ENCODE measurements at places on chromosomes 5 and 9.

- no peak overlapping the region for H3K27ac ChIP-seq
- no peaks in the 10 kb centered on the region for H3K4me1 ChIP-seq
- no peak for DNase-seq
- H3K27me3 ChIP-seq: no peaks in the 10 kb centered on the region
These were observed 224.3 kb downstream of the NR3C1 start for GRCh38 chr5:143179126-143179740.

- H3K4me1 ChIP-seq: no peaks in the 10 kb centered on the region
- no peak for DNase-seq
- H3K36me3 ChIP-seq: no peaks in the 10 kb centered on the region
- no peak overlapping the region for H3K27ac ChIP-seq
- no peak overlapping the region for H3K4me3 ChIP-seq
- no peaks in the 10 kb centered on the region for H3K27me3 ChIP-seq
These were observed 191.7 kb upstream of the NR3C1 start for GRCh38 chr5:143594902-143595818.

DNA sequence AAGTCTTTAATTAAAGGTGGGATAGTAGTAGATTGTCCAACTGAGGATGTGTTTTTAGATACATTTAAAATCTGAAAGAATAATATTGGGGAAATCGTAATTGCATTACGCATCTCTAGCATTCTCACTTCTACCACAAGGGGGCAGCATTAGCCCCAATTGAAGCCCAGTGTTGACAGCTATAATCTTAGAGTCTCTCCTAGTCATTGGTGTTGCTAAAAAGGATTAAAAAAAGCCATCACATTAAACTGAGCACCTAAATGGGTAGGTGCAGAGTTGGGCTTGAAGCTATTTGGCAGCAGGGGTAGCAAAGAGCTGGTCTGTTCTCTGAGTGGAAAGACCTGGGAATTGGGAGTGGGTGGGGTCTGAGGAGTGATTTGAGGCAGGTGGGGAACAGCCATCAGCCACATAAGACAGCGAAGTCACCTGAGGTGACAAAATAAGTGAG lies 177.2 kb downstream of the OSTF1 start:
- no peak overlapping the region for H3K27ac ChIP-seq
- peak; percentile 77 for DNase-seq
- H3K4me3 ChIP-seq: no peak overlapping the region

GRCh38 chr5:73380710-73381589 lies 67.6 kb downstream of the FOXD1 start:
- DNase-seq: no peak
- H3K36me3 ChIP-seq: no peaks in the 10 kb centered on the region
- peaks cover 9% of the 10 kb centered on the region for H3K4me1 ChIP-seq
- peak overlapping the region; percentile 55 for H3K4me3 ChIP-seq
- no peak overlapping the region for H3K27ac ChIP-seq

GRCh38 chr9:125258832-125259534 lies 2.6 kb upstream of the GAPVD1 start:
- H3K36me3 ChIP-seq: no peaks in the 10 kb centered on the region
- peaks cover 3% of the 10 kb centered on the region for H3K4me1 ChIP-seq
- no peak overlapping the region for H3K4me3 ChIP-seq
- no peak overlapping the region for H3K27ac ChIP-seq
- DNase-seq: no peak

GRCh38 chr5:127912411-127912810 lies 171.2 kb upstream of the SLC12A2 start:
- H3K27ac ChIP-seq: no peak overlapping the region
- H3K36me3 ChIP-seq: no peaks in the 10 kb centered on the region
- no peak overlapping the region for H3K4me3 ChIP-seq
- peaks cover 7% of the 10 kb centered on the region for H3K4me1 ChIP-seq
- H3K27me3 ChIP-seq: no peaks in the 10 kb centered on the region

DNA sequence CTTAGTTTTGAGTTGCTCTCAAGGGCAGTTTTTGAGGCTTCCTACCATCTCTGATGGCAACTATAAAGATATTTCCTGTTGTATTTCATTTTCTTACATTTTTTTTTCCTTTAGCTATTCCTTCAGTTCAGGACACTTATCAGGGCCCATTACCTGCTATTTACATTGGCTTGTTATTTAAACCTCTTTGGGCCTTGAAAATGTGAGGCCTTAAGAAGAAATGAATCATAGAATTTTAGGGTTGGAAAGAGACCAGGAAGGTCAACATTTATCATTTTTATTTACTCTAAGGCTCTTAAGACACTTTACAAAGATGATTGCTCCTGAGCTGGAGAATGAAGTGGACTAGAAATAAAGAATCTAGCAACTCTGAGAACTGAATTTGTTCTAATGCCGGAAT lies 335.2 kb downstream of the DTWD2 start:
- DNase-seq: no peak
- H3K4me3 ChIP-seq: no peak overlapping the region
- H3K36me3 ChIP-seq: no peaks in the 10 kb centered on the region
- H3K27me3 ChIP-seq: no peaks in the 10 kb centered on the region

GRCh38 chr5:1317921-1318565 lies 23.2 kb upstream of the TERT start:
- H3K27ac ChIP-seq: no peak overlapping the region
- H3K4me1 ChIP-seq: no peaks in the 10 kb centered on the region
- no peak overlapping the region for H3K4me3 ChIP-seq
- H3K36me3 ChIP-seq: no peaks in the 10 kb centered on the region
- DNase-seq: peak; percentile 9

GRCh38 chr9:124450241-124450924 lies at the start of gene ADGRD2:
Gene ADGRD2 (plus strand): TSS chr9:124450451. CDS start chr9:124451667, 1,216 bp downstream.
- no peaks in the 10 kb centered on the region for H3K27me3 ChIP-seq
- peak within 1 kb of the TSS; percentile 27 for H3K4me3 ChIP-seq
- no peaks in the 10 kb centered on the region for H3K36me3 ChIP-seq
- peak; percentile 63 for DNase-seq
- H3K4me1 ChIP-seq: peaks cover 16% of the 10 kb centered on the region

DNA sequence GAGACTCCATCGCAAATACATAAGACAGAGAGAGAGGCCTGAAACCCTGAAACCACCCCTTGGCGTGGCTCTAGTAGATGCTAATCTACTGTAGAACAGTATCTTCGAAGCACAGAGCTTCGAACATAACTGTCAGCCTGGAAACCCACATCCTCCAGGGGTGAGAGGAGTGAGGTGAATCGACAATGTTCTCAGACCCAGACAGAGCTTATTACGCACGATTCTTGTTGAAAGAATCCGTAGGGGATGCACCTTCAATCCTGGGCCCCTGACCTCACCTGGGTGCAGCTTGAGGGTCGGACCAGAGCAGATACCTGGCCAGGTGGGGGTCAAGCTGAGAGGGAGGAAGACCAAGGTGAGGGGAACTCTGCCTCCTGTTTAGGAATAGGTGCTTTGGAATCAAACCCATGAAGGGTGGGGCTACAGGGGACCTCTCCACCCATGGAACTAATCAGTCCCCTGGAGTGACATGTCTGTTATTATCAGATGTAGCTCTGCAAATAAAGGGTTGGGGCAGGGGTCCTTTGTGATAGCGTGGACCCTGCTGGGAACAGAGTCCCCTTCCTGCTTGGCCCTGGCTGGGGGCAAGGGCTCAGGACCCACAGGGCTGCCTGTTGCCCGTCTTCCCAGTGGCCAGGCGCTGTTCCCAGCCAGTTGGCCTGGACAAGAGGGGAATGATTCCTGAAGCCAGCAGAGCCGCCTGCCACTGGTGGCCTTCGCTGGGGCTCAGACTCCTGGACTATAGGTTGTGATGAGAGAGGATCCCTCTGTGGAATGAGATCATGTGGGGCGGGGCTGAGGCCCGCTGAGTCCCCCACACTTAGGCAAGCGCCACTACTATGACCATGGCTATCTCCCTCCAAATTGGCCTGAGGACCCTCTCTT lies 41.2 kb downstream of the DBH start:
- no peak overlapping the region for H3K27ac ChIP-seq
- H3K36me3 ChIP-seq: no peaks in the 10 kb centered on the region
- no peaks in the 10 kb centered on the region for H3K27me3 ChIP-seq
- H3K4me3 ChIP-seq: no peak overlapping the region

GRCh38 chr9:15782106-15782505 lies 229.3 kb downstream of the CCDC171 start:
- H3K36me3 ChIP-seq: no peaks in the 10 kb centered on the region
- H3K4me3 ChIP-seq: no peak overlapping the region
- no peak overlapping the region for H3K27ac ChIP-seq
- no peak for DNase-seq
- H3K4me1 ChIP-seq: no peaks in the 10 kb centered on the region

GRCh38 chr9:6805532-6805931 lies 47.8 kb downstream of the KDM4C start:
- no peak overlapping the region for H3K27ac ChIP-seq
- DNase-seq: no peak
- H3K27me3 ChIP-seq: no peaks in the 10 kb centered on the region
- no peak overlapping the region for H3K4me3 ChIP-seq
- H3K4me1 ChIP-seq: no peaks in the 10 kb centered on the region

DNA sequence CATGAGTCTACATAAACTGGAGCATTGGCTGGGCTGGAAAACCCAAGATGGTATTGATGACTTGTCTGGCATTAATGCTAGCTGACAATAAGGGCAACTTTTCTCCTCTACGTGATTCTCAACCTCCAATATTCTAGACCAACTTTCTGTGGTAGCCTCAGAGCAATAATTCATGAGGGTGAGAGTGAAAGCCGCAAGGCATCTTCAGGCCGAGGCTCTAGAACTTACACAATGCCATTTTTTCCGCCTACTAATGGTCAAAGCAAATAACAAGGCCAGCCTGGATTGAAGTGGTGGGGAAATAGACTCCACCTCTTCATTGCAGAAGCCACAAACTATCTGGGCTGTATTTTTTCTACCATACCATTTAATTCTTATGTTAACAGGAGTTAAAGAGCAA lies 267.4 kb downstream of the GABRG2 start:
- H3K27me3 ChIP-seq: no peaks in the 10 kb centered on the region
- DNase-seq: no peak
- no peaks in the 10 kb centered on the region for H3K4me1 ChIP-seq
- H3K36me3 ChIP-seq: no peaks in the 10 kb centered on the region
- H3K4me3 ChIP-seq: no peak overlapping the region

DNA sequence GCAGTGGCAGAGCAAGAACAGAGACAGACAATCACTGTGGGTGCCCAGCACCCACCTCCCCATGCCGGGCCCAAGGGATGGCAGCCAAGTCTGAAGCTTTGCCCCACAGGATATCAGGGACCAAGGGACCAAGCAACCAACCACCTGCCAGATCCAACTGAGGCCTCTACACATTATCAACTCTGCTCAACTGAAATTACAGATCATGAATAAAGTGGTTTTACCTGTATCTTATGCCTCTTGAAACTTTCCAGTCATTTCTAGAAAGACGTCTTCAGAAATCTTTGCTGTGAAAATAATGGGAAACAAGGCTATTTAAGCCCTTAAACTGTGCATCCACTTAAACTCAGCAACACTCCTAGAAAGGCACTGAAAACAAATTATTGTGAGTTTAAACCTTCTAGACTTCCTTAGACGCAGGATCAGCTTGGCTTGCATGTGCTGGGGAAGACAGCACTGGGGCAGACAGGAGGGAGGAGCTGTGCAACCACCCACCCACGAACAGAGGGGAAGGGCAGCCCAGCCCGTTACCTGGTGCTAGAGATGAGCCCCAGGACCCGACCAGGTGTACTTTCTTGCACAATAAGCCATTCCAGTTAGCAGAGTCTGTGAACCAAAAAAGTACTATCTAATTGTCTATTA lies 80.0 kb downstream of the SEMA4D start:
- DNase-seq: no peak
- no peak overlapping the region for H3K4me3 ChIP-seq
- no peaks in the 10 kb centered on the region for H3K4me1 ChIP-seq

GRCh38 chr9:4604678-4605095 lies 57.4 kb upstream of the PLPP6 start:
- no peaks in the 10 kb centered on the region for H3K36me3 ChIP-seq
- no peak overlapping the region for H3K4me3 ChIP-seq
- H3K27ac ChIP-seq: no peak overlapping the region
- no peaks in the 10 kb centered on the region for H3K4me1 ChIP-seq

DNA sequence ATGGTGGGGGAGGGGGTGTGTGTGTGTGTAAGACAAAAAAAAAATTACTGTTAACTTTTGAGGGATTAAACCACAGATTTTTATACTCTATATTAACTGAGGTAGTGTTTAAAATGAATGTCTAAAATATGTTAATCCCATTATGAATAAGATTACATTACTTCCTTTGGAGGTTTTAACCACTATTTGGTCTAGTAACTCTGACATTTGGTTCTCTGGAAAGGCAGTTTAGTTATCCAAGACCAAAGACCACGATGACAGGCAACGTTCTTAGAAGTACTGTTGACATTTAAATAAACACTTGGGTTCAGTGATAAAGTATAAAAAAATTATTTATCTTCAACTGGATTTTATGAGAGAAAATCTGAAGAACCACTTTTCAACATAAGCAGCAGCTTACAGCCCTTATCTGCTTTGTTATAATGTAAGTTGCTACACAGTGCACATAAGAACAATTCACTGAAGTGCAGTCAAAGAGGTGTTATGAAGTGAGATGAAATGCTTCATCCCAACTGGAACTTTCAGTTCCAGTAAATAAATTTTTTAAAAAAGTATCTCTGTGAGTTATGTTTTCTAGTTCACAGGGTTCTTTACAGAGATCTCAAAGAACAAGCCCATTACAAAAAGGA lies 94.5 kb downstream of the OSMR start:
- H3K27ac ChIP-seq: no peak overlapping the region
- H3K4me1 ChIP-seq: no peaks in the 10 kb centered on the region
- no peak for DNase-seq
- no peaks in the 10 kb centered on the region for H3K27me3 ChIP-seq
- H3K4me3 ChIP-seq: no peak overlapping the region

- no peak overlapping the region for H3K27ac ChIP-seq
- H3K36me3 ChIP-seq: no peaks in the 10 kb centered on the region
- H3K4me3 ChIP-seq: no peak overlapping the region
- no peak for DNase-seq
- no peaks in the 10 kb centered on the region for H3K27me3 ChIP-seq
- H3K4me1 ChIP-seq: no peaks in the 10 kb centered on the region
These were observed 11.8 kb downstream of the SUB1 start for GRCh38 chr5:32597041-32597629.

- no peak overlapping the region for H3K4me3 ChIP-seq
- H3K4me1 ChIP-seq: peaks cover 4% of the 10 kb centered on the region
- H3K27ac ChIP-seq: no peak overlapping the region
- H3K36me3 ChIP-seq: no peaks in the 10 kb centered on the region
- no peaks in the 10 kb centered on the region for H3K27me3 ChIP-seq
- DNase-seq: no peak
These were observed 21.5 kb downstream of the MELK start for GRCh38 chr9:36594213-36594612.

DNA sequence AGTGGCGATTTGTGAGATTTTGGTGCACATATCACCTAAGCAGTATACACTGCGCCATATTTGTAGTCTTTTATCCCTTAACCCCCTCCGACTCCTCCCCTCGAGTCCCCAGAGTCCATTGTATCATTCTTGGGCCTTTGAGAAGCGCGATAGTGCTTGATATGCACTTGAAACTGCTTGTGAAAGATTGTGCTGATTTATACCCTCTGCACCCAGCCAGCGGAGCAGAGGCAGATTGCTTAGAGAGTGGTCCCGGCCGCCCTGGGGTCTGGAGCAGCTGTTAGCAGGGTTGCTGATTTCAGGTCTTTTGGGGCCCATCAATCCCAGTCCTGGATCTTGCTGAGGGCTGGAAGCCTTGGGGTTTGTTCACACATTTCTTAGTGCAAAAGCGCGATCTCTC lies 13.0 kb upstream of the FAM240B start:
- H3K27me3 ChIP-seq: no peaks in the 10 kb centered on the region
- peak overlapping the region; percentile 13 for H3K4me3 ChIP-seq
- H3K4me1 ChIP-seq: no peaks in the 10 kb centered on the region
- H3K36me3 ChIP-seq: no peaks in the 10 kb centered on the region

- H3K36me3 ChIP-seq: no peaks in the 10 kb centered on the region
- H3K27me3 ChIP-seq: no peaks in the 10 kb centered on the region
- H3K27ac ChIP-seq: no peak overlapping the region
- DNase-seq: no peak
These were observed 102.7 kb downstream of the TMEM215 start for GRCh38 chr9:32886021-32886420.
